NCI-H1694 (cell line): ENCODE measurements at places on chromosomes 11 and 22.

DNA sequence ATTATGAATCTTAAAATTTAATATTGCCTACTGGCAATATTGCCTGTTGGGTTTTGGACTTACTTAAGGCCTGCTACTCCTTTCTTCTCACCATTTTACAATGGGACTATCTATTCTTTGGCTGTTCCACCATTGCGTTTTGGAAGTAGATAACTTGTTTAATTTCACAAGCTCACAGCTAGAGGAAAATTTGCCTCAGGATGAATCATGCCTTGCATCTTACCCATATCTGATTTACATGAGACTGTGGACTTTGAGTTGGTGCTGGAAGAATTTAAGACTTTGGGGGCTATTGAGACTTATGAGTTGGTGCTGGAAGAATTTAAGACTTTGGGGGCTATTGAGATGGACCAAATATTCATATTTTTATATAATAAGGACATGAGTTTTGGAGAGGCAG is 662.6 kb downstream of the METTL15 start:
- DNase-seq, result no peak

DNA sequence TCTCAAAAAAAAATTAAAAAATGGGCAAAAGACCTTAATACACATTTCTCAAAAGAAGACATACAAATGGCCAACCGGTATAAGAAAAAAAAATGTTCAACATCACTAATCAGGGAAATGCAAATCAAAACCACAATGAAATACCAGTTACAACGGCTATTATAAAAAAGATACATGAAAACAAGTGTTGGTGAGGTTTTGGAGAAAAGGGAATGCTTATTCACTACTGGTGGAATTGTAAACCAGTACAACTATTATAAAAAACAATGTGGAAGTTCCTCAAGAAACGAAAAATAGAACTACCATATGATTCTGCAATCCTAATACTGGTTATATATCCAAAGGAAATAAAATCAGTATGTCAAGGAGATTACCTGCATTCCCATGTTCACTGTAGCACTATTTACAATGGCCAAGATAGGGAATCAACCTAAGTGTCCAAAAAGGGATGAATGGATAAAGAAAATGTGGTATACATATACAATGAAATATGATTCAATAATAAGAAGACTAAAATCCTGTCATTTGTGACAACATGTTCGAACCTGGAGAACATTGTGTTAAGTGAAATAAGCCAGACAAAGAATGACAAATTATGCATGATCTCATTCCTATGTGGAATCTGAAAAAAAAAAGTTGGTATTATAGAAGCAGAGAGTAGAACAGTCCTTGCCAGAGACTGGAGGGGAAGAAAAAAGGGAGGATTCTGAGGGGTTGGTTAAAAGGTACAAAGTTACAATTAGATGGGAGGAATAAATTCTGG is 256.9 kb upstream of the PITPNB start:
- DNase-seq, result no peak

GRCh38 chr11:36693139-36693843 is 95.3 kb upstream of the RAG2 start:
- no peak for DNase-seq

DNA sequence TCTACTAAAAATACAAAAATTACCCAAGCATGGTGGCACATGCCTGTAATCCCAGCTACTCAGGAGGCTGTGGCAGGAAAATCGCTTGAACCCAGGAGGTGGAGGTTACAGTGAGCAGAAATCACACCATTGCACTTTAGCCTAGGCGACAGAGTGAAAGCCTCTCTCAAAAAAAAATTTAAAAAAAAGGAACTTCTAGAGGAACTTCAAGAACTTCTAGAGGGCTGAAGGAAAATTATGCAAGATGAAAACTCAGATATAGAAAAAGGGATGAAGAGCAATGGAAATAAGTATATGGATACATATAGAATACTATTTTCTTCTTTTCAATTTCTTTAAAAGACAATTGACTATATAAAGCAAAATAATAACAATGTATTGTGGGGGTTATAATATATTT is 51.2 kb upstream of the PRR5 start:
- no peak for DNase-seq

DNA sequence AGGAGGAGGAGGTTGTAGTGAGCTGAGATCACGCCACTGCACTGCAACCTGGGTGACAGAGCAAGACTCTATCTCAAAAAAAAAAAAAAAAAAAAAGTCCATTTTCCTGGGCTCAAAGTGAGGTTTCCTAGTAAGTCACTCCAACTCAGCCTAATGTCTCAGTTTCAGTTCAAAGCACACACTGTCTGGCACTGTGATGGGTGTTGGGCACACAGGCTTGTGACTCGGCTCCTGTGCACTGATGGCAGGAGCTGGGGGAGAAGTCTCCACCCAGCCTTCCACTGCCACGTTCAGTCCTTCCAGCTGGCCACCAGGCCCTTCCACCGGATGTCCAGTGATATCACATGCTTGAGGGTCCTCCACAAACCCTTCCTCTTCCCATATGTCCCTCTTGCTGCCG is 186.0 kb downstream of the CEP164 start:
- no peak for DNase-seq

DNA sequence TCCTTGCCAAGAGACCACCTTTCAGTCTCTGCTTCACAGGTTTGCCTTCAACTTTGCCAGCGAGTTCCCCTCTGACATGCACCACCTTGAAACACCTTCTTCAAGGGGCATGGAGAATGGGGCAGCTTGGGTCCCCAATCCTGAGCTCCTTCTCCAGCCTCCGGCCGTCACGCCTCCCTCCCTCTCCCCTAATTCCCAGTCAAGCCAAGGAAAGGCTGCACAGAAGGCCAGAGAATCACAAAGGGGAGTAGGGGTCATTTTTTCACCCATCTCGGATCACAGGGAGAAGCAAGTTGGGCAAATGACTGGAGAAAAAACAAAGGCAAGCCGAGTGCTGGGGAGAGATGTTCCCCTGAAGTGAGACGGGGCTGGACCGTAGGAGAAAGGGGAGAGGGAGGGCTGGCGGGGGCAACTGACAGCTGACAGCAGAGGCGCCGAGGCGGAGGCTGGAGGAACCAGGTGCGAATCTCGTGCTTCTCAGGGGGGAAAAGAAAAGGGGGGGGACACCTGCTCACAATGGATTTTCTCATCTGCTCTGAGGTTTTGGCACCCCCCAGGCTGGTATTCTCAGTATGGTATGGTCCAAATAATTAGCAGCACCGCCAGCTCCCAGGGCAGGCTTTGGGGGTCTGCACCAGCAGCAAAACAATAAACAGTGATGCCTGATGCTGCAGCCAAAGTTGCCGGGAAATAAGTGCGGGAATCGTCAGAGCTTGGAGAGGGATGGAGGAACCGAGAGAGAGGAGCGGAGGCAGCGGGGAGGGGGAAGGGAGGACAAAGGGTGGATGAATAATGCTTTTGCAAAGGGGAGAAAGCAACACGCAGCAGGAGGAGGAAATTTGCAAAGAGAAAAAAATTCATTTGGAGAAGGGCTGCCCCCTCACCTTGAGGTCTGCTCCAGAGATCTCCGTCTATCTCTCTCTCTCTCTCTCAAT is 644 bp downstream of the YPEL4 start:
- no peak for DNase-seq

GRCh38 chr11:81098471-81098870 is 1635.2 kb downstream of the FAM181B start:
- no peak for DNase-seq

DNA sequence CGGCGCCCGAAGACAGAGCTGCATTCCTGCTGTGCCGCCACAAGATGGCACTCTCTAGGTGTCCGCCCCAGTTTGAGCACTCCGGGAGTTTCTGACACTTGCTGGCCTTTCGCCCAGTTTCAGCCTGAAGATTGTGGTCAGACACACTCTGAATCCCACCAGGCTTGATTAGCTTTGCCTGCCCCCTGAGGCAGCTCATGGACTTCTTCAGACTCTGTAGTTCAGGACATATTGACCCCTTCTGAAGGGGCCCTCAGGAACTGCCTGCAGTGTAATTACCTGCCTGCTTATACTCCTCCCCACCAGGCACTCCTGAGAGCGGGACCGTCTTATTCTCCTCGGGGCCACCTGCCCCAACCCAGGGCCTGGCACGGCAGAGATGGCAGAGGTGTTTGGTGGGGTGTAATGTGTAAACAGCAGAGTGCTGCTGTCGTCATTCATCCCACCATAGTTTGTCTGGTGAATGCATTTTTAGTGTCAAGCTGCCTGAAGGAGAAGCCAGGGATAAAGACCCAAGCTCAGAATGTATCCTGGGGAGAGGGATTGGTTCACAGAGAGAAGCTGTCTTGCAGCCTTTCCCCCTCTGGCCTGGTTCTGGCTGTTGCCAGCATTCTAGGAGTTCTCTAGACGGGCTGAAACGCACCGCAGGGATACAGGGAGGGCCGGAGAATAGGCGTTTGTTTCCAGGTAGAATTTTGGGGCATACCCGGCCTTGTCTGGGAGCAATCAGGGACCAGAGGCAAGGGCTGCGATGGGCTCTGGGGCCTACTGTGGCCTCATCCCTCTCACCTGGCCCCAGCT is 46.4 kb downstream of the EIF3F start:
- peak; percentile 15 for DNase-seq

DNA sequence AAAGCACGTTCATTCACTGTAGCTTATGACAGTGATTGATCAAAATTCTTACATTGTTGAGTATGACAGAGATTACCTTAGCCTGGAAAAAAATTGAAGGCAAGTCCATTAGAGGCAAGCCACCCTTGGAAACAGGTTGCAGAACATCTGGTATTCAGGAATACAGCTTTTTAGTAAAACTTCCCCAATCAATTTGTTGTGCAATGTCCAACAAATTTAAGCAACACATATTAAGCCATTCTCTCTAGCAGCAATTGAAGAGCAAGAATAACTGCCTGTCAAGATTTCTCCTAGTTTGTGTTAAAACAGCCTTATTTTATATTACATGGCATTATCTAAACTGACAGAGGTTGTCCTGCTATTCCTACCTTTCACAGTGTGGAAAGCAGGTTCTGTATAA is 37.0 kb downstream of the BCL2L13 start:
- DNase-seq, result no peak

DNA sequence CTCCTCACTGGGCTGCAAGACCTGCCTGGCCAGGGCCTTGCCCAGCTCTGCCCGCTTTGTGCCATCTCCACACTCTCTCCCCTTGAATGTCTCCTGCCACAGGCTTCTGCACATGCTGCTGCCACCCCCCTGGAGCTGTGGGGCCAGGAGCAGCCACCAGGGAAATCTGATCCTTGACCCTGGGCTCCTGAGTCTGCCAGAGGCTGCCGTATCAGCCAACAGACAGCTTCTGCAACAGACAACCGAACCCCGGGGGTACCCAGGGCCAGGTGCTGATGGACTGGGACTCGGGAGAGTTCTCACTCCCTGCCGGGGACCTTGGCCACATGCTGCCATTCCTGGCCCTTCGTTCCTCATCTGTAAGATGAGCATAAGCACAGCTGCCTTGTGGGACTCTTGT is 3.3 kb upstream of the PPARA start:
- no peak for DNase-seq

DNA sequence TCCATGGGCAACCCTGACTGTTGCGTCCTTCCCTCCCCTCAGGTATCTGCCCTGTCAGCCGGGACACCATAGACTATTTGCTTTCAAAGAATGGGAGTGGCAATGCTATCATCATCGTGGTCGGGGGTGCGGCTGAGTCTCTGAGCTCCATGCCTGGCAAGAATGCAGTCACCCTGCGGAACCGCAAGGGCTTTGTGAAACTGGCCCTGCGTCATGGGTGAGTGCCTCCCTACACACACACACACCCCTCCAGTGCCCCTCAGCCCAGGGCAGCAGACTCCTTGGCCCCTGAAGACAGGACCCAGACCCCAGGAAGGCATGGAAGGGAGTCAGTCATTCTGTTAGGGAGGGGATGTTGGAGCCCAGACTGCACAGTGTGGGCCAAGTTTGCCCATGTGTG is 17.9 kb upstream of the UVRAG start:
- DNase-seq, result no peak

GRCh38 chr11:79195209-79195608 is 245.6 kb downstream of the TENM4 start:
- no peak for DNase-seq

- DNase-seq, result no peak
These were observed 94.4 kb downstream of the SCN3B start for GRCh38 chr11:123560006-123560405.

- no peak for DNase-seq
These were observed 6.6 kb downstream of the LMNTD2 start for GRCh38 chr11:553988-554340.

DNA sequence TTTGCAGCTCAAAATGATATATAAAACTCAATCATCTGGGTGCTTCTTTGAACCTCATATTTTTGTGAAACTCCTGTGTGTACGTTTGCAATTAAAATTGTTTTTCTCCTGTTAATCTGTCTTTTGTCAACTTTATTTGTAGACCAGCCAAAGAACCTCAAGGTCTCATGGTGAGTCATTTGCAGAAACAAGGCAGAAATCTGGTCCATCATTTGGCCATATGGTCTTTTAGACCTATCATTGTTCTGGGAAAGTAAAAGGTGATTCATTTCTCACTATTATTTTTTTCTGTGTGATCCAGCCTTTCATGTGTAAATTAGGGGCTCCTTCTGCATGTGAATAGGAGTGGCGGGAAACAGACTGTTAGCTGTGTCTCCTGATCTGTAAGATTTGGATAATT is 399.1 kb upstream of the DDI1 start:
- DNase-seq, result no peak

DNA sequence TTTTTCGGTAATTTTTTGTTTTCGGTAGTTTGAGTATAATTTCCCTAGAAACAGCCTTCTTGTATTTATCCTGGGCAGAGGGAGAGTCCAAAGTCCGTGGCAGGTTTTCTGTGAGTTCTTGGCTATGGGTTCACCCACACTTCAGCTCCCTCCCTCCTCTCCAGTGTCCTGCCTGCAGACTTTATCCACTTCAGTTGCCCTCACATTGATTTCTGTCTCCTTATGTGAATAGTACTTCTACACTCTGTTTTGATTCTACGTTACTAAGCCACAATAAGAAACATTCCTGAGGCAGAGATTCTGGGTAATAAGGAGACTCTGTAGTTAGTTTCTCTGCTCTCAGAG is 868.6 kb downstream of the METTL15 start:
- no peak for DNase-seq

DNA sequence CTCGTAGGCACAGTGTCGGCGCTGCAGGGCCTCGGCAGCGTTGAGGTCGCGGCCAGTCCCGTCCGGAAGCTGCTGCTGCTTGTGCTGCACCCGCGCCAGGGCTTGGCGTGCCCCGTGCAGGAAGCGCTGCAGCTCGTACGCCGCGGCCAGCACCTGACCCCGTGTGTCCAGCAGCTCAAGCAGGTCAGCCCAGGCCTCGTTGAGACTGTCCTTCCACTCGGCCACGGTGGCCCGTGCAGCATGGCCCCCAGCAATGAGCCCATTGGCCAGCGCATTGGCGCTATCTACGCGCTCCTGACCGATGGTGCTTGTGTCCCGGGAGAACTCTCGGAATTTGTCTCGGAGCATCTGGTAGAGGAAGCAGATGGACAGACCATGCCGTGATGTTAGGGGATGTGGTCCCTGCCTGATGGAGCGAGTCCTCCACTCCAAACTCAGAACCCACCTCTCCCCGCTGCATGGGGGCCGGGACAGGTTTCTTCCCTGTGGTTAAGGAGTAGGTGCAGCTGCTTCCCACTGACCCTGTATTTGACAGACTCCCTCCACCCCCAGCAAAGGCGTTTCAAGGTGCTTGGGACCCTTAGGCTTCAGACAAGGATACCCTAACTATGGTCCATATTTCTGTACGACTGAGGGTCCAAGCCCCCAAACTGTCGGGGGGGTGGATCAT is 13.8 kb upstream of the RBM4B start:
- DNase-seq, result no peak

GRCh38 chr11:123388640-123389039 is 41.4 kb upstream of the GRAMD1B start:
- DNase-seq, result no peak

- no peak for DNase-seq
These were observed 214.8 kb upstream of the SESN3 start for GRCh38 chr11:95445746-95446333.
